ENCODE measurements at places on chromosomes 7 and 10.

- DNase-seq, result no peak
These were observed 6.9 kb downstream of the LRMDA start for GRCh38 chr10:75438275-75438674.

DNA sequence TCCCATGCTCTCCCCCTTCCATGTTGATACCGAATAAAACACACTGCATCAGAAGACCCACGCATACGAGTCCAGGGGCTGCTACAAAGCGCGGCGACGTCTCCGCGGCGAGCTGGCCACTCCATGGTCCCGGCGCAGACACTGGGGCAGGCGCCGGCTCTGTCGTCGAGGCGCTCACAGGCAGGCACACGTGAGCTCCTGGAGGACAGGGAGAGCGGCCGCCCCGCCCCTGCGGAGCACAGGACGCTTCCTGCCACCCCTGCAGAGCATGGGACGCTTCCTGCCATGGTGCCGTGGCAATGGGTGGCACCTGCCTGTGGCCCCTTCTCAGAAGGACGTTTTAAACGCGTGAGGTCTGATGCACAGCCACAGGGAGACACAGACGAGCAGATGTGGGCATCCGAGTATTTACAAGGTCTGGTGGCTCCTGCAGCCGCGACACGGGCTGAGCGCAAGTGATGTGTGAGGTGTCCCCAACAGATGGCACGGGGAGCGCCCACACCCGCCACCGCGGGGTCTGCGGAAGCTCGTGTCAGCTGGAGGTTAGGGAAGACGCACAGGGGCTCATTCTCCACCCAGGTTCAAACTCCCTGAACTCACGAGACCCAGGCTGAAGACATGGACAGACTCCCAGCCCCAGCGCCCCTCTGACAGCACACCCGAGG lies 21.4 kb upstream of the GPR146 start:
- DNase-seq, result no peak

DNA sequence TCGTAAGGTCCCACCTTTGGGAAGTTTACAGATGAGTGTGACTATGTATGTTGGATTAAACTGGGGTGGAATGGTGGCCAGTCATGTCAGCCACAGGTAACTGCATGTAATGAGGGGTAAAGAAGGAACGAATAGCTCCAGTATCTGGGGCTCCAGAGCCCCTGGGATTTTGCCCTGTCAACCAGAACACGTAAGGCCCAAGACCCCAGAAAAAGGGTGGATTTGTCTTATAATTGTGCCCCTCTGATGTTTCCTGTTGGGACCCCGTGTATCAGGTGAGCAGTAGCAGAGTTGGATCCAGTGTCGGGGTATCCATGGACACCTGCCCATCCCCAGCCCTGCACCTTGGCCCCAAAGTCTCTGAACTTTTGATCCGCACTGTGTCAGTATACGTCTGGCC lies 76.9 kb downstream of the ADARB2 start:
- DNase-seq, result no peak

GRCh38 chr10:42877496-42878030 lies 95.0 kb downstream of the BMS1 start:
- no peak for DNase-seq
